ENCODE measurements at places on chromosomes 12 and 14.

- peak; percentile 73 for DNase-seq
Observed at GRCh38 chr14:92645841-92646478, 102.5 kb downstream of the LGMN start.

- DNase-seq, result no peak
Observed at GRCh38 chr14:74531006-74531405, 37.4 kb downstream of the ISCA2 start.

DNA sequence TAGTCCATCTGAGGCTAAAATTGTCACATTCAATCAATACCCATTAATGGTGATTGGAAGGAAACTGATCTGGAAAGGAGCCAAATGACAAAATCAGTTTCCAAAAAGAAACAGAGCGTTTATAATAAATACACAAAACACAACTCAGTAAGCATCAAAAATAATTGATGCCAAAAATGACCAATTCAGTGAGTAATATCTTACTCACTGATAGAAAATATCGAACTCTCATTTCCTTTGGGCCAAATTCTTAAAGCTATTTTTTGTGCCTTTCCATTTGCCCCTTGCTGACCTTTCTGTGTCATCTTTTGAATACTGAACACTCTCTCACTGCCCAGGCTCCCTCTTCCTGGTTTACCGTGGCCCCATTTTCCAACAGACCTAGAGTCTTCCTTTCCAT, 22.5 kb upstream of the ATP2B1 start:
- DNase-seq, result no peak

- no peak for DNase-seq
Observed at GRCh38 chr12:31440134-31440533, 114.2 kb upstream of the SINHCAF start.

DNA sequence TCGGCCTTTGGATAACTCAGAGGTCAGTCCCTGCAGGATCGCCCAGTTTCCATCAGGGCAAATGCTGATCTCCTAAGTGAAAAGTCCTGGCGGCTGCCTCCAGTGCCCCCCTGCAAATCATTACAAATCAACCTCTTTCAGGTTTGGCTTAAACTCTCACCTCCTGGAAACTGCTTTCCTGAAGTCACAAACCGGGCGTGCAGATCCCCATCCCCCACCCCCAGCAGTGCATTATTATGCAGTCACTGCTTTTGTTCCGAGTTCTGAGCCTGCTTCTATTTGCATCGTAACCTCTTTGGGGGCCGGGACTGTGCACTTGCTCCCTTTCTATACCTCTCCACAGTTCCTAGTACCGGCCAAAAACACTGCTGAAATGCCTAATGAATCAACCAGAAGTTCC, at the start of gene USP44:
Gene USP44 (minus strand): TSS at position 172 of the 400 bp plus-strand sequence. CDS start 17,220 bp downstream, outside the sequence.
- DNase-seq, result no peak

DNA sequence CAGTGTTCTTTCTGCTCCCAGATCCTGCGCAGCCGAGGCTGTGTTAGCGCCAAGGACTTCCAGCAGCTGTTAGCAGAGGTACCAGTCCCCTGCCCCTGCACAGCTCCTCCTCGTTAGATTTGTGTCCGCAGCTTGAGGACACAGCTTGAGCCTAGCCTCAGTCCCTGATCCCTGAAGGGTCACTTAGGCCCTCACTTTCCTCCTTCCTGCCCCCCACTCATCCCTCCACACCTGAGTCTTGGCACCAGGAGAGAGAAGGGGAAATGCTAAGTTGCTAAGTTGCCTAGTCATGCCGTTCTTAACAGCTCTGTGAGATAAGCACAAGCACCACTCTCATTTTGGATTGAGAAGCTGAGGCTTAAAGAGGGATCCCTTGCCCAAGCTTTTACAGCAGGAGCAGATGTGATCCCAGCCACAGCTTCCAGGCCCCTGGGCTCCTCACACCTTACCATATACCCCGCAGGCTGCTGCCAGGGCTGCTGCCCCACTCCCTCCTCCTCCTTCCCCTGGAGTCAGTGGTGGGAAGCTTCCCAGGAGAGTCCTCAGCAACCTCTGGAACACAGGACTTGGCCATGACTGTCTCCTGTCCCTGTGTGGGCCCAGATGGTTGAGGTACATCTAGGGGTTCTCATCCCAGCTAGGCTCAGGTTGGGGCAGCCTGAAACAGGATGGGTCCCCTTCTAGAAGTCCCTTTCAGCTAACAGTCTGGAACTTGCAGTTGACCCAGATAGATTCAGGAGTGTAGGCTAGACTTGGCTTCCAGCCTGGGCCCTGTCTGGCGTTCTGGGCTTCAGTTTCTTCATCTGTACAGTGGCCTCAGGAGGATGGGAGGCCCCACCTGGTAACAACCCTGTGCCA, 975 bp downstream of the OGFOD2 start:
- no peak for DNase-seq

GRCh38 chr14:91012045-91012444, 48.4 kb downstream of the RPS6KA5 start:
- no peak for DNase-seq

GRCh38 chr14:54533100-54533499, 23.4 kb downstream of the CGRRF1 start:
- DNase-seq, result no peak

GRCh38 chr14:71141701-71142374, 234.6 kb downstream of the PCNX1 start:
- DNase-seq, result no peak

GRCh38 chr12:75662511-75663159, 151.2 kb upstream of the KRR1 start:
- DNase-seq, result no peak

GRCh38 chr14:54362089-54362504, 34.7 kb upstream of the CDKN3 start:
- no peak for DNase-seq

GRCh38 chr12:31773223-31773750, 44.5 kb upstream of the AMN1 start:
- DNase-seq, result no peak

GRCh38 chr14:52355016-52355431, 40.9 kb downstream of the PTGER2 start:
- DNase-seq, result peak; percentile 73

DNA sequence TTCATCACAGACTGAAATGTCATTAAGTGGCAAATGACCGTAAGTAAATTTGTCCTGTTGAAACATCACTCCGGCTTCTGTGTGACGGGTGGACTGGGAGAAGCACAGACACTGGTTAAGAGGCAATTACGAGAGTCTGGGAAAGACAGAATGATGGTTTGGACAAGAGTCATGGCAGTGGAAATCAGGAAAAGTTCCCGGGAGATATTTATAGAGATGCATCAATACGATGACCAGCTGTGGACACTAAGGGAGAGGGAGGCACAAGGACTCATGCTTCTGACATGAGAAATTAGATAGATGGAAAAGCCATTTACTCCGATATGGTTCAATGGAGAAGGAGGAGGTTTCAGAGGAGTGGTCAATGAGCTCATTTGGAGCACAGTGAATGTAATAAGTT, 27.3 kb downstream of the CKAP4 start:
- DNase-seq, result no peak

- no peak for DNase-seq
Observed at GRCh38 chr12:86006727-86007126, 132.6 kb downstream of the NTS start.

- no peak for DNase-seq
Observed at GRCh38 chr14:50237427-50237826, 6.0 kb upstream of the SOS2 start.

DNA sequence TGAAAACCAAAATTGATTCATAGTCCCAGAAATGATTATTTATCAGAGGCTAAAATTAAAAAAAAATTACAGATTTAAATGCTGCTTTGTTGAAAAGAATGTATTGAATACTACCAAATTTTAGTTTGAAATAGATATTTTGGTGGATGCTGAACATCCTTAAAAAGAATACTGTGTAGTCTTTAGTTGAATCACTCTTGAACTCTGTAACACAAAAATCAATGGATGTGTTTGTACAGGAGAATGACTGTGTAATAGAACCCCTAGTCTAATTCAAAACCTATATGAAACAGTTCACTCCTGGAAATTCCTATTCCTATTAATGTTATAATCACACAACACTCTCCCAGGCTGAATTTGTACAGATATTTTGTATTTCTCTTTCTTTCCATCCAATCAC, 1.5 kb upstream of the TSPAN8 start:
- DNase-seq, result no peak

GRCh38 chr14:20428010-20428365, 8.0 kb downstream of the KLHL33 start:
- DNase-seq, result no peak

DNA sequence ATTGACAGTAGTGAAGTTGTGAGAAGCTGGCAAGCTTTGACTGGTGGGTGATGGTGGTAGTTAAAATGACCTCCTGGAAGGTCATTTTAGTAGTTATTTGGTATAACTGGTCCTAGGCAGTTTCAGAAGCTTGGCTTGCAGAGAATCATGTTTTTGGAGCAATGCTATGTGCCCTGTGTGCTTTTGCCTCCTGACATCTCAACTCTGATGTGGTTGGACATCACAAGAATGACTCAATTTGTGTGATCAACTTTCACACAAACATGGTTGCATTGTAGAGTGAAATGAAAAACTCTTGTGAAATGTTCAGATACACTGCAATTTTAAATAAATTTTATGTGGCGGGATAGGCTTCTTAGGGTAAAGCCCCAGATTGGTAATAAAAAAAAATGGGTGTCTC, 8.3 kb upstream of the ABCD2 start:
- DNase-seq, result no peak

GRCh38 chr12:65997056-65997455, 133.5 kb downstream of the LLPH start:
- no peak for DNase-seq

DNA sequence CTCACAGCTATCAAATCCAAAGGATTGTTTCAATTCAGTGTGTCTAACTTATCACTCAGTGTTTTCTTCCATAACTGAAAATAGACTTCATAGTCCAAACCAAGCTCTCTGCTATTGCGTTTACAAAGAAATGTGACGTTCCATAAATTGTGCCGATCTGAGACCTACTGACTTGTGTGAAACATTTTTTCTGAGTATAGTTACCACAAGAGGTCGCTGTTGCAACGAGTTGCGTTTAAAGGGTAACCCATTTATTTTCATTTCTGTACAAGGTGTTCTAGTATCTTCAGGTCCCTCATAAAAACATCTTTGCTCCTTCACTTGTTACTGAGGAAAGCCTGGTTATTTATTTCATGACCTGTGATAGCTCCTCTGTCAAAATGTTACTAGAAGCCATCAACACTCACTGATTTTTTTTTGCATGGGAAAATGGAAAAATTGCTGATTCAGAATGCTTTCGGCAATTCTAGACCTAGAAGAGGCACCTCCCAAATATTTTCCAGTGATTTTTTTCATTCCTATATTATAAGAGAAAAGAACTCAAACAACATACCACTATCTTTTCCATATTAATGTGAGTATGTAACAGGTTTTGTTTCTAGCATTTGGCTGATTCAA, 60.9 kb upstream of the OR4E1 start:
- DNase-seq, result no peak

- no peak for DNase-seq
Observed at GRCh38 chr14:96713426-96713825, 83.8 kb upstream of the VRK1 start.

- DNase-seq, result no peak
Observed at GRCh38 chr12:111172786-111173185, 196.1 kb downstream of the PHETA1 start.

- peak; percentile 12 for DNase-seq
Observed at GRCh38 chr12:99390707-99391106, 256.8 kb upstream of the GARIN6 start.

- no peak for DNase-seq
Observed at GRCh38 chr14:56085471-56085870, 32.7 kb upstream of the PELI2 start.

- peak; percentile 63 for DNase-seq
Observed at GRCh38 chr12:63930971-63931370, 86.5 kb downstream of the SRGAP1 start.

GRCh38 chr12:128743916-128744315, 79.8 kb downstream of the SLC15A4 start:
- DNase-seq, result no peak

- DNase-seq, result no peak
Observed at GRCh38 chr12:113267621-113268020, 46.4 kb downstream of the TPCN1 start.

GRCh38 chr12:42161529-42161928, 16.9 kb upstream of the GXYLT1 start:
- no peak for DNase-seq

GRCh38 chr12:28844718-28845117, 304.4 kb upstream of the FAR2 start:
- DNase-seq, result no peak

GRCh38 chr12:102570256-102570655, 89.9 kb upstream of the IGF1 start:
- DNase-seq, result no peak

- DNase-seq, result no peak
Observed at GRCh38 chr12:121874071-121874470, 14.5 kb upstream of the PSMD9 start.

DNA sequence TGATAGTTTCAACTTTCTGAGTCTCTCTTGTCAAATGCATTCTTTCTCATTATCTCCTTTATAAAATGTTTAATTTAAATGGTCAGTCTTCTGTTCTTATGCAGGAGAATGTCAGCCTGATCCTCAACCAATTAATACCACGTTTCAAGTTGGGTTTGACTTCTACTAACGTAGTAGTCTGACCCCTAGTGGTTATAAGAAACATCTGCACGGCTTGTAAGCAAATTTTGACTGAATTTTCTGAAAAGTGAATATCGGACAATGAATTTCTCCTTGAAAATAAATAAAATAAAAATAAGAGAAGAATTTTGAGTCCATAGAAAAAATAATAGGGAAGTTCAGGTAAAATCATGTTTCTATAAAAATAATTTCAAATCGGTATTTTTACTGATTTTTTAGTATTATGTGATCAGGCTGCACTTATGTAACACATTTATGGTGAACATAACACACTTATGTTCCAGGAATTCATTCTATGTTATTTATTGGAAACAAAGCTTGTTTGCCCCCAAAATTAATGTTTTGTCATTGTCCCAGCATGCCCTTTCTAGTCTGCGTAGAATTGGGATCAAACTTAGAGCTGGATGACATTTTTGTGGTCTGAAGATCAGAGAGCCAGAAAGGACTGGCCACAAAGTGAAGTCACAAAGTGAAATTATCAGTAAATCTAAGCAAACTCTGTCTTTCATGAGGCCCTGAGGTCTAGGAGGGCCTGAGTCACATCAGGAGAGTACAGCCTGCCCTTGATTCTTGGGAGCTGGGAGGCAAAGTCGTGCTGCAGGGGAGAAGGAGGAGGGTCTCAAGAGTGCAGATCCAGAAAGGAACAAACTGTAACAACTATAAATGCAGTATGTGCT, 101.2 kb upstream of the STXBP6 start:
- DNase-seq, result peak; percentile 65

- no peak for DNase-seq
Observed at GRCh38 chr14:68172216-68172615, 352.6 kb downstream of the RAD51B start.

- DNase-seq, result no peak
Observed at GRCh38 chr14:47833011-47833410, 157.6 kb upstream of the MDGA2 start.

- DNase-seq, result no peak
Observed at GRCh38 chr14:74952697-74953484, 2.5 kb downstream of the PGF start.
